Mammary microvascular endothelial cell (primary cell): ENCODE measurements at places on chromosomes 13 and 19. TPM values are rescaled to one million over a fixed set of nuclear protein-coding genes. Genes with fewer than 3 reads are reported as not detected.

Gene SMAD9
- total RNA-seq, result 7.1 and 9.2 TPM in 2 replicates

Gene PRSS57
- not detected in 2 replicates for total RNA-seq

Gene SYT5
- not detected in 2 replicates for total RNA-seq

Gene ENOX1
- not detected in 2 replicates for total RNA-seq

Gene ZNF583
- 2.6 and 3.2 TPM in 2 replicates for total RNA-seq

Gene SERPINE3
- total RNA-seq, result not detected in 2 replicates

Gene SMIM17
- 0.33 TPM in 1 of 2 replicates, not detected in the other for total RNA-seq
